ENCODE measurements at places on chromosomes 5 and 9.

DNA sequence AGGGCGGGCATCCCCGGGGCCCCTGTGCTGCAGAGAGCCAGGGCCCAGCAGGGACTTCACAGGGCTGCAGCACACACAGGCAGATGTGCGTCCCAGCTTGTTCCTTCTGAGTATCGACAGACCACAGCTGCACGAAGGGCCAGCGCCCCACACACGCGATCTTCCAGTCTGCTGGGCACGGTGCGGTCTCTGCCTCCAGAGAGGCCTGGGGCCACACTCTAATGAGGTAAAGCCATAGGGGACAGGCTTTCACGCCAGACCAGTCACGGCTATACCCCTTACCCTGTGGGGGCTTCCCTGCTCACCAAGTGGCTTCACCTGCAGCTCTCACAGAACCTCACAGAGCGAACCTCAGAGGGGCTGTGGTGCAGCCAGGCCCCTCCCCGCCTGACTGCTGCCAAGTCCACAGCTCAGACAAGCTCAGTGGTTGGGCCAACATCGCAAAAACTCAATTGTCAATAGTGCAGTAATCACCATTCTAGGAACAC is 82.2 kb downstream of the SHB start:
- no peak for DNase-seq

- DNase-seq: no peak
These were observed 17.2 kb upstream of the NDST1 start for GRCh38 chr5:150490754-150491153.

DNA sequence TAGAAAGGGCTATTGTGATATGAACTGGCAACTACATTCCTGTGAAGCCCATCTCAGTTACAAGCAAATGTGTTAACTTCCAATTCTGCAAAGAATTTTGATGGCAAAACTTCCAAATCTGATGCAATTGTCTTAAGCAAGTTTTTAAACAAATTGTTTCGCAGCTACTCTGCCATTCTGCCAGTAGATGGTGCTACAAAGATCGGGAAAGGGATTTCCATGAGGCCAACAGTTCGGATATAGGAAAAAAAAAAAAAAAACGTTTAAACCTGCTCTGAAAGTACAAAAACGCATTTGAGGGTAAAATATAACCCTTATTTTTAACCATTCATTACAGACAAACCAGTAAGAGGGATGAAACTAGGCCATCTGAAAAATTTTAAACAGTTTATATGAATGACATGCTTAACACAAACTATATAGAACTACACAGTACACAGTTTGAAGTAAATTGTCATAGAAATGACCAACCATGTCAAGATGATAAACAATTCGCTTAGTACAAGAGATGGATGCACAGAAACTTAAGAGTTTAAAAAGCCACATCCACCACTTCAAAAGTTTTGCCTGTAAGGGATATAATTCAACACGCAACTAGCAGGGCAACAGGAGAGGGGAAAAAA is 2.2 kb downstream of the HNRNPA0 start:
- DNase-seq: peak; percentile 64

DNA sequence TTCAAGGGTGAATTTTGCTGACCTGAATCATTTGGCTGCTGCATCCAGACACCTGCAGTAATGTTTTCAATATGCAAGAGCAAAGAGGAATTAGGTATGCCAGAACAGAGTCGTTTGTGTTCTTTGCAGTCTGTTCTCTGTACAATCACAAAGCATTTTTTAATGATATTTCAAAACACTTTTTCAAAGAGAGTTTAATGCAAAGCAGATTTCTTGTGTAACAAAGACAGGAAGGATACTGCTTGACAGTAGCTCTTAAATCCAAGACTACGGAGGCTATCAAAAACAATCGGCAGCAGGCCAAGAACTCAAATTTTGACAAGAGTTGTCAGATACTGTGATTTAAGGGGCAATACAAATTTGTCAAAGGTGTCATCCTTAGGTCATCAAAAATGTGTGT is 341.9 kb downstream of the GADD45G start:
- no peak for DNase-seq

GRCh38 chr5:81925009-81925408 is 46.8 kb upstream of the ATG10 start:
- DNase-seq: no peak

GRCh38 chr5:67287510-67288268 is 91.1 kb upstream of the CD180 start:
- DNase-seq: no peak

- DNase-seq: no peak
These were observed 79.9 kb downstream of the SMIM23 start for GRCh38 chr5:171865471-171865870.

- DNase-seq: no peak
These were observed 9.6 kb downstream of the ENG start for GRCh38 chr9:127844821-127845359.

- DNase-seq: no peak
These were observed 5.2 kb upstream of the TBC1D2 start for GRCh38 chr9:98260635-98261034.

DNA sequence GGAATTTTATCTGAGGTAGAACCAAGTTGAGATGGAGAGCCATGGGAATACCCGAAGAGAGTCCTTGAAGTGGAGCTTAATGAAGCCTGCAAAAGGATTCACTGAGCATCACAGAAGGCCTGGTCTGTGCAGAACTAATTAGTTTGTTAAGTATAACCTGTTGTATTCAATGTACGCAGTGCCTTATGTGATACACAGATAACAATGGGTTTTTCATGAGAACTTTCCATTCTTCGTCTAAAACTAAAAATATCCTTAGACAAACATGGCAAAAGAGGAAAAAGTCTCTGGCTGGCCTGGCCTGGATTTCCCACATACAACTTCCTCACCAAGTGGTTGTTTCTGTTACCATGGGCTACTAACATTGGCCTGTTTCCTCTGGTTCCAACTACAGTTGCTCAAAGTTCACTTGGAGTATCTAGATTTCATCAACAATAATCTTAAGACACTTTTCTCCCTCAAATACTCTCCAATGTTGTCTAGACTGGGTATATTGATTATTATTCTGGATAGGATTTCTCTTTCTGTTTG is 237.6 kb upstream of the ZNF462 start:
- DNase-seq: no peak

DNA sequence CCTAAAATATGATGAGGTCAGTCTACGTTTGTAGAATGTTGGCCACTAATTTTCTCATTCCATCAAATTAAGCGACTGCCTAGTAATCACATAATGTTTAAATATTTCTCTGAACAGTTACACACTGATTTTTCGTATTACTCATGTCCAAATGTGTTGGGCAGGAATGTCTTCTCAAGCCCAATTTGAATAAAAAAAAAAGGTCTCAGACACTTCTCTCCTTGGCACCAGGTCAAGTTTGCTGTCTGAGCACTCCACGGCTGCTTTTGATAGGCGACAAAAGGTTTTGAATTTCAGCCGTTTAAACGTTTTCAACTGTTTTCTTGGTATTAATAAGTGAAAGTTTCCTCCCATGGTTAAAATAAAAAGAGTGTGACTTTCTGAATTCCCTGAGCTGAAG is 542.1 kb downstream of the IRX1 start:
- DNase-seq: no peak

- DNase-seq: no peak
These were observed 19.7 kb upstream of the GARNL3 start for GRCh38 chr9:127244609-127245601.

GRCh38 chr5:72436796-72437471 is 70.3 kb downstream of the ZNF366 start:
- no peak for DNase-seq

DNA sequence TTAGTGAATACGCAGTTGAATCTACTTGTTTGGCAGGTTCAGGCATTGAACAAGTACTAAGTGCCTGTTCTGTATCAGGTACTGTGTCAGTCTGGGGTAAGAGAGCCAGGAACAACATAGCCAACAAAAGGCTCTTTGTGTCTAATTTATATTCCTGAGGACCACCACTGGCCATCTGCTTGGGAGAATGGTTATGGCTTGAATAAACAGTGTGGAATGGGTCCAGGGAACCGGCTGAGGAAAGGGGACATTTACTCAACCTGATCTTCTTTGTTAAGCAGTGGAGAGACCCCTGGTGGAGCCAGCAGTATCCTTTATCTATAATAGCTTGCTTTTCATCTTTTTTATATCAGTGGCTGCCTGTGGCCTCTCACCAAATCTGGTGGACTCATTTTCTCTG is 38.6 kb downstream of the EXOSC2 start:
- no peak for DNase-seq

DNA sequence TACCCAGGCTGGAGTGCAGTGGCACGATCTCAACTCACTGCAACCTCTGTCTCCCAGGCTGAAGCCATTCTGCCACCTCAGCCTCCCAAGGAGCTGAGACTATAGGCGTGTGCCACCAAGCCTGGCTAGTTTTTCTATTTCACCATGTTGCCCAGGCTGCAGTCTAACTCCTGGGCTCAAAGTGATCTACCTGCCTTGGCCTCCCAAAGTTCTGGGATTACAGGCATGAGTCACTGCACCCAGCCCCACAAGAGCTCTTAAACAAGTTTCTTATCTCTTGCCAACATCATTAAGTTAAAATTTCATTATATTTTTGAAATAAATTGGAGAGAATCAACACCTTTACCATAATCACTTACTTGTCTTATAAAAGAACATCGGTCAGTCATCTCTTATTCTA is 280.3 kb downstream of the ARHGEF28 start:
- no peak for DNase-seq

- no peak for DNase-seq
These were observed 51.2 kb upstream of the TNFAIP8 start for GRCh38 chr5:119304439-119305211.

DNA sequence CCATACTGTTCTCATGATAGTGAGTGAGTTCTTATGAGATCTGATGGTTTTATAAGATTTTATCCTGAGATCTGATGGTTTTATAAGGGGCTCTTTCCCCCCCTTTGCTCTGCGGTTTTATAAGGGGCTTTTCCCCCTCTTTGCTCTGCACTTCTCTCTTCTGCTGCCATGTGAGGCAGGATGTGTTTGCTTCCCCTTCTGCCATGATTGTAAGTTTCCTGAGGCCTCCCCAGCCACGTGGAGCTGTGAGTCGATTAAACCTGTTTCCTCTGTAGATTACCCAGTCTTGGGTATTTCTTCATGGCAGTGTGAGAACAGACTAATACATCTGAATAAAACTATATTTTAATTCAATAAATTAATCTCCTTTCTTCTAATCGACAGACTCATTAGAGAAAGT is 64.9 kb upstream of the ZSWIM6 start:
- DNase-seq: no peak

DNA sequence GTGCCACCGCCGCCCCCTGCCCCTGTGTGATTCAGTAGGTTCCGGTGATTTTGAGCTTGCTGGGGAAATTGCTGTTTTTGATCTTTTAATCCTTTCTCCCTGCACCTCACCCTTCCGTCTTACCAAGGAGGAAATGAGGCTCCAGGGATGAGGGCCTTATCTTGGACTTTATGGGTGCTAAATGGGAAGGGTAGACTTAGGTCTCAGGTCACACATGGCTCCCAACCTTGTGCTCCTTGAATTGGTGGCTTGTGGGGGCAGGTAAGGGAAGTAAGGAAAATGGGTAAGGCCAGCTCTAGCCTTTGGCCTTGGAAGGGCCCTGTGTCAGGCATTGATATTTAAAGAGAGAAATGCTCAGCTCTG is 1.9 kb downstream of the ERGIC1 start:
- DNase-seq: no peak

DNA sequence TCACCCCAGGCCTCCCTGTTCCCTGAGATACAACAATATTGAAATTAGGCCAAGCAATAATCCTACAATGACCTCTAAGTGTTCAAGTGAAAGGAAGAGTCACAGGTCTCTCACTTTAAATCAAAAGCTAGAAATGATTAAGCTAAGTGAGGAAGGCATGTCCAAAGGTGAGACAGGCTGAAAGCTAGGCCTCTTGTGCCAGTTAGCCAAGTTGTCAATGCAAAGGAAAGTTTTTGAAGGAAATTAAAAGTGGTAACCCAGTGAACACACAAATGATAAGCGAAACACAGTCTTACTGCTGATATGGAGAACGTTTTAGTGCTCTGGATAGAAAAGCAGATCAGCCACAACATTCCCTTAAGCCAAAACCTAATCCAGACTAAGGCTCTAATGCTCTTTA is 39.8 kb downstream of the PTAR1 start:
- no peak for DNase-seq

DNA sequence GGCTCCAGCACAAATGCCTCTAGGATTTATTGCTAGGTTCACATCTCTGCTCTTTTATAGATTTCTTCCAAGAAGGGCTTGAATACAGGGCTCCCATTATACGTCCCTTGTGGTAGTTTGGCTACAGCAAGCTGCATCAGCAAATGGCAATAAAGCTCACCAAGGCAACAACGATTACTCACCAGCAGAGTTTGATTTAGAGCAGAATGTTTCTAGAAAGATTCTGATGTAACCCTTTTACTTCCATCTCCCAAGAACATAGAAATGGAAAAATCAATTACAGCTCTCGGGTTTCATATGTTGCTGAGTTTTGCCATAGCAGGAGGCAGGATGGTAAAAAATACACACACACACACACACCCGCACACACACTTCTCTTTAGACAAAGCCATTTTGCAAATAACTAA is 124.2 kb upstream of the TNPO1 start:
- DNase-seq: no peak

DNA sequence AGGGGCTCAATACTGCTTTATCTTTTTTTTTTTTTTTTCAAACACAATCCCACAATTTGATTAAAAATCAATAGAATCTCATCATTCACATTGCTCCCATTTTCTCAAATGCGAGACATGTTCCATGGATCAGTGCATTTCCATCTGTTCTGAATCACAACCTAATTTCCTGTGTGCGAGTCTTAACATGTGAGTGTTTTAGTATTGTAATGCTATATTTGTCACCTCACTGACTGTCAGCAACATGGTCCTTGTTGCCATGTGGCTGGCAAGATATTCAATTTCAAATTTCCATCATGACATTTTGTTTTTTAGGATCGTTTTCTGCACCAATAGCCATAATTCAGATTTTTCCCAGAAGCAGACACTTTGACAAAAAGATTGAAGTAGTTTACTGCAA is 233.2 kb upstream of the PRDM9 start:
- DNase-seq: no peak

- no peak for DNase-seq
These were observed 13.2 kb upstream of the CLPTM1L start for GRCh38 chr5:1357946-1358725.

DNA sequence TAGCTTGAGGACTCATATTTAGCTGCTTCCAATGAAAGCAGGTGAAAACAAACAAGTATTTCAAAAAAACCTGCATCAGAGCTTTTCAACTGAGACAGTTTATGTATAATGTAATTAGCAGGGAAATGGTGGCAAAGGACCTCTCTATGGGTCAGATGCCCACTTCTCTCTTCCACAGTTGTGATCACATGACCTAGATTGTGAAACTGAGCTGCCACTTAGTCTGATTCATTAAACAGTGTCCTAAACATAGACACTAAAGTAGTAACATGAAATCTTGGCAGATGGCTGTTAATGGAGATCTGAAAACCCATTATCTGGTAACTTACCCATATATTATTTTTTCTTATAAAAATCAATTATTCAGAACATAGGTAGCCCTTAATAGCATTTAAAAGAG is 663.6 kb upstream of the RIOK2 start:
- no peak for DNase-seq

All from HCT116 (cell line).